ENCODE measurements at places on chromosomes 3 and 15. TPM values are rescaled to one million over a fixed set of nuclear protein-coding genes. Genes with fewer than 3 reads are reported as not detected.

DNA sequence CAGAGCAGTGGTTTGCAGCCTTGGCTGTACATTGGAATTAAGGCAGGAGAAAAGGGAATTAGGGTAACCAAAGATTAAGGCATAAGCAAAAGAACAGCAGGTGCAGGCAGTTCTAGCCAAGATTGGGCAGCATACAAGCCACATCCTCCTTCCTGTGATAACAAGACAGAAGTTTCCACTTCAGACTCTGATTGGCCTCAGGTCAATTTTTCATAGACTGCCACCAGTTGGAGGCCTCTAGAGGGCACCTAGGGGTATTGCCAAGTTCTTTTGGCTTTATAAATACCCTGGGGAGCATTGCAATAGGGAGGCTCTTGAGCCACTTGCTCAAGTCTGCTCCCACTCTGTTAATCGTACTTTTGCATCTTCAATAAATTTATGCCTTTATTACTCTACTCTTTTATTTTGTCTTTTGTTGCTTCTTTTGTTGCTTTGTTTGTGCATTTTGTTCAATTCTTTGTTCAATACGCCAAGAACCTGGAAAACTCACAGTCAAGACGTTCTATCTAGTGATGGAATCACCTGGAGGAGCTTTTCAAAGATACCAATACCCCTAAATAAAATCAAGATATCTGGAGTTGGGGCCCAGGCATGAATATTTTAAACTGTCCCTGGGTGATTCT is 32.2 kb upstream of the FMN1 start:
- DNase-seq: no peak
- H3K27ac ChIP-seq: no peak overlapping the region
- no peaks in the 10 kb centered on the region for H3K36me3 ChIP-seq

ARHGEF26 gene
- 10.0 TPM for total RNA-seq

CHST13 gene
- total RNA-seq: 0.52 TPM

STRIT1 gene
- not detected for total RNA-seq

SNX33 gene
- total RNA-seq: 27.8 TPM

CIB2 gene
- total RNA-seq: 5.8 TPM

GRCh38 chr3:16975083-16975482 is 90.3 kb downstream of the PLCL2 start:
- no peak for DNase-seq
- H3K27ac ChIP-seq: no peak overlapping the region
- no peaks in the 10 kb centered on the region for H3K4me1 ChIP-seq
- H3K27me3 ChIP-seq: no peaks in the 10 kb centered on the region

Measured in PC-9 (cell line).